ENCODE measurements at places on chromosomes 6 and 20.

DNA sequence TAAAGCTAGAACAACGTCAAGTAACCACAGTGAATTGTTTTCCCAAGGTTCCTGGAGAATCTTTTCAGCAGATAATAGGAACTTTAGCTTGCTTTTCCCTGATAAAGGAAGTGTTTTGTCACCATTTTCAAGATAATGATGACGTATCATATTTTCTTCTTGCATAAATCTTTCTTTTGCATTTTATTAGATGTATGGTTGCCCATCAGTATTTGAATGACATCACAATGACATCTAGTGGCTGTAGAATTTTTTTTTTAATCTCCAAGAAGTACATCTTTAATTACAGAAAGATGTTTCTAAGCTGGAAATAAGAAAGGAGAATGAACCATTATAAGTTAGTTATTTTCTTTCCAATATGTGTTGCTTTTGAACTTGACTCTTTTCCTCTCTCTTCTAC lies 83.0 kb downstream of the CENPW start:
- DNase-seq = no peak

DNA sequence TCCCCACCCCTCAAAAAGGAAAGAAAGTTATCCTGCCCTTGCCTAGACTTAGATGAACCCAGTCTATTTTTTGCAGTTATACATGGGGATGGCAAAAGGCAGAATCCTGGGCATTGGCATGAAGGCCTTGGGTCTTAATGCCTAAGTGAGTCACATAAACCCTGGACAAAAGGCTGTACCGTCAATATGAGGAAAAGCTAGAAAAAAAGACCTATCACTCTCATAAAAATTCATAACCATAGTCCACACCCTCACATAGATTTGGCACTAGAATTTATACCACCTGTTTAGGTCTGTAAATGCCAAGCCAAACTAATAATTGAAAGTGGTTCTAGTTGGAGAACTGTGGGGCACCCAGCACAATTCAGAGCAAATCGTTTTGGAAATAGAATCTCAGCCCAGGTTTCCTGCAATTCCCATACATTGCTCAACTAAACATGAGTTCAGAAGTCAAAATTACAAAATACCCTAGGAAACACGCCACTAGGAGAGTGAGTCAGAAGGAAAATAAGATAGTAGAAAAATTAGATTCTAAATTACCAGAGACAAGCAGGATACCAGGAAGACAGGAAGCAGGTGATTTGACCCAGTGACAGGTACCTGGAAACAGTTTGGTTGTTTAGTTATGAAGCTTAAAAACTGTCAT lies 70.4 kb upstream of the FUCA2 start:
- DNase-seq = no peak

- no peak for DNase-seq
Measured at GRCh38 chr20:37827605-37828004, 75.3 kb upstream of the VSTM2L start.

DNA sequence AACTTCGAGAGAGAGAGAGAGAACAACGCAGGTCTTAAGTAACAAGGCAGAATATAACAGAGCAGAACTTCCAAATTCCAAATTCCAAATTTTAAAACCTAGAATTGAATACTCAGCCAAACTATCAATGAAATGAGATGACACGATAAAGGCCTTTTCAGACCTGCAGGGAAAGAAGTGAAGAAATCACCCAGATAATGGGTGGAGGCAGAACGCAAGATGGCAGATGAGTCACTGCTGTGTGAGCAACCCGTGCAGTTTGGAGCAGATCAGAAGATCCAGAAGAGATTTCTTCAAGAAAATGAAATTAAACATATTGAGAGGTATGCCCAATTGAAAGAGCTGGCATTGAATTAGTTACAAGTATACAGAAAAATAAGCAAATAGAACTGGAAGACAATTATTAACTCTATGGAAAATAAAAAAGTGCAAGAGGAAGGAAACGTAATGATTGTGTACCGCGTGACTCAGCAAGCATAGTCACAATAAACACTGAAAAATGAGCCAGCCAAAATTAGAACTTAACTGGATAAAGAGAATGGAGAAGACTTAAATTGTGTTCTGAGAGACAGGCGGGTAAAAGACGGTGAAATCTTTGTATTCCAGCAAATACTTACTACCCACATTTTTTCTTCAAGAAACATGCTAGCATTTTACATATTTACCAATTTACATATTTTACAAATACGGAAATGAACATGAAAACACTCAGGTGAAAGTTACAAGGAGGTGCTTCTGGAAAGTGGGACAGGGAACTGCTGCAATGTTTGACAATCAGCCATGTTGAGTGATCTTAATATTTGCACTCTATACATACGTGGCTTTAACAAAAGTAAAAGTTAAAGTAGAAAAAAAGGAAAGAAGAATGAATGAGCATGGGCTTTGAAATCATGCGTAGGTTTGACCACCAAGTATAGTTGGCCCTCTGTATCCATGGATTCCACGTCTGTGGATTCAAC lies 87.9 kb upstream of the CDYL start:
- no peak for DNase-seq

GRCh38 chr20:18971121-18971520 lies 157.5 kb downstream of the SCP2D1 start:
- no peak for DNase-seq

- no peak for DNase-seq
Measured at GRCh38 chr6:23180504-23181293, 611.3 kb downstream of the HDGFL1 start.

DNA sequence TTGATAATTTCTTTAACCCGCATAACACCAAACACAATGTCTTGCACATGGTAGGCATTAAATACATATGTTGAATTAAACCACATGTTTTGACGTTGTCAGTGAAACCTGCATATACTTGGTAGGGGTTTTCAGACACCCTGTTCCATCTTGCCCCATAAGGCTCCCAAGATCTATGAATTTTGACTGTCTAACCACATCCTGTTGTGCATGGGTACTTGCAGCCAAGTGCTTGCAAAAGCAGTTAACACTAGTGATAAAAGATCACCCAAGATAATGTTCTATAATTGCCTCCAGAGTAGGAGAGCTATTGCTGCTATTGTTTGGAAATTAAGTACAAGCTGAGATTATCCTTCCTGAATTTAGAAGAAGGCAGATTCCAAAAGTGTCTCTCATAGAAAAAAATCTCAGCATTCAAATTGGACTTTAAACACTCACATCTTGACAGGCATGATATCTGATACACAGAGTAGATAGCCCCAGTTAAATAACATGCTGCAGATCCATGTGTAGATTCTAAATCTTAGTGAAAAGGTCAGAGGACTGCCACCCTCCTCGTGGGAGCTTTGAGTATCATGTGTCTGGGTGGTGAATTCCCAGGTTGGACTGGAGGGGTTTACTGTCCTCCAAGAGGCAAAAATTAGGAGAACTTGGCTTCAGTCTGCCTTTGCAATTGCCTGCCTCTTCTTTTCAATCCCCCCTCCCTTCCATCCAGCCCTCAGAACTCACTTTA lies 25.8 kb upstream of the CCN6 start:
- DNase-seq = no peak

- no peak for DNase-seq
Measured at GRCh38 chr6:159440911-159441703, 251.9 kb downstream of the SOD2 start.

GRCh38 chr6:87213364-87213763 lies 58.0 kb downstream of the ZNF292 start:
- DNase-seq = no peak

GRCh38 chr6:193180-193579 lies 99.1 kb upstream of the DUSP22 start:
- DNase-seq = no peak

DNA sequence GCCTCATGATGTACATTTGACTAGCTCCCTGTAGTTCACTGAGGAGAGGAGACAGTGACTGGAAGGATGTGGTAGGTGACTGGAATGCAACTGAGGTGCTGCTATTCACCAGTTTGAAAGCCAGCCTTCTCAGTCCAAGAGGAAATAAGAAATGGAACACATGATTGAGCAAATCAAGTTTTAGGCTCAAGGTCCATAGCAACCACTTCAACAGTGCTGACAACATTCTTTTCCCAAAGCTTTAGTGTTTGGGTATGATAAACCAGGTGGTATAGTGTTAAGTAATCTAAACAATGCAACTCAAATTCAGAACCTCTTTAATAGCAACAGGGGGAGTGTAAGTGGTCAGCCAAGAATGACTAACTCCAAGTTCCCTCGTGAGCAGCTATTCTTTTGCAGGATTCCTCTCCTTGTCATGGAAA lies 9.2 kb downstream of the ZHX3 start:
- no peak for DNase-seq

Data from activated CD8-positive, alpha-beta memory T cell treated with anti-CD3 and anti-CD28 coated beads, Interleukin-2, amount 50 U/mL, for 4 hours (primary cell).